LNCaP clone FGC (cell line): ENCODE measurements at places on chromosomes 6 and 20.

GRCh38 chr6:142874676-142875075 is 70.3 kb downstream of the HIVEP2 start:
- DNase-seq, result no peak

- DNase-seq, result no peak
Measured at GRCh38 chr6:82078286-82078908, 169.1 kb downstream of the IBTK start.

GRCh38 chr6:161378115-161378514 is 104.3 kb upstream of the AGPAT4 start:
- DNase-seq, result no peak

DNA sequence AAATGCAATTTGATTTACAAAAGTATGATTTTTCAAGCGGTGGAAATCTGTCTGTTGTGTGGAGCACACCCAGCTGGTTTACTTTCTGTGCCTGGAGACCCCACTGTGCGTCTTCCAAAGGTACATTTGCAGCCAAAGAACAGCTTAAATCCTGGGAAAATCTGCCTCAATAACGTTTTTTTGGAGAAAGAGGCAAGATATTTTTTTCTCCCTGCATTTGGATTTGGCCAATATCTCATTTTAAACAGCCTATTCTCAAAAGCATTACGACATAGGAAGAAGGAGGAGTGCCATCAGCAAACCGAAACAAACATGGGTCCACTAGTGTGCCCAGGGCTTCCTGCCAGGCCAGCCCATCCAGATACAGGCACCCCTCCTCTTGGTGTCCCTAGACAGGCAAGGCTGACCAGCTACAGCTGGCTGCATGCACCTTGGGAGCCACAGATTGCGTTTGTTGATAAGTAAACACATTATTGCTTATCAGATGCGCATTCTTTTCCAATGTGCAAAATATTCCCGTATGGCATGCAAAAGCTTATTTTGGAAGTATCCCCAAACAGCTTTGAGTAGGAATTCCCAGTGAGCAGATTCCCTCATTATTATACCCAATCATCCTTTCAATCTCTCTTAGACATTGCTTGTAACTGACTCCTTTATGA is 184.5 kb upstream of the MARCKS start:
- DNase-seq, result no peak

- DNase-seq, result no peak
Measured at GRCh38 chr20:50379049-50379990, 130.9 kb upstream of the PTPN1 start.

DNA sequence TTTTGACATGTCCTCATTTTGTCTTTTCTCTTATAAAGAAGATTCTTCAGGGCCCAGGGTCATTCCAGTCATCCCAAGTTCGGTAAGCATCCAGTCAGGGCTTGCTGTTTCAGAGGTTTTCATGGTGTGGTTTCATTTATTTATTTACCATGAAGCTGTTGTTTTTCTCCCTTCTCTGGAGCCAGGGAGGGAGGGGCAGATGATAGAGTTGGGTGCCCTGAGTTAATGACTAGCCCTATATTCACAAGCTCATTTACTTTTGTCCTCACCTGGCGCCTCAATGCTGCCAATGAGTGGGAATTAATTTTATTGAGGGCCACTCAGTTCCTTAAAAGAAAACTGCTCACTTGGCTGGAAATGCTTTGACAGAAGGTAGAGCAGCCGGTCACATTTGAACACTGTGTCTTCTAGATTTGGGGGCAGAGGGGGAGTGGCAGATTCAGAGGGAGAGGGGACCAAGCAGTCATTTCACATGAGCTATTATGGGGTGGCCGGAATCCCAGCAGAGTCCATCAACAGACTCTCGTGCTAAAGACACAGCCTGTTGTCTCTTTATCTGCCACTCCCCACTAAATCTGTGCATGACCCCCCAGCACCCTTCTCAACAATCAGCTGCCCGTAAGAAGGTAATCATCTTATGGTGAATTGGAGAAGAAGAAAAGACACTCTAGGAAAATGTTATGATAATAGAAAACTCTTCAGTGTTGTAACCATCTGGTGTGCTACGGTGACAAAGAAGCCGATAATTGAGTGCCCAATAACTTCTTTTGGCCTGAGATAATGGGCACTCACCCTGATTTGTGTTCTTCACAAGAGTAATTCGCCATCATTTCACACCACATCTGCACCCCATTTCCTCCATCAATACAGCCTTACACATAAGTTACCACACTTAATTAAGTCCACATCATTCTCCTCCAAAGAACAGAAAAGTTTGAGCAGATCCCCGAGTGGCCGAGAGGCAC is 573.5 kb upstream of the JAG1 start:
- DNase-seq, result no peak
